ENCODE measurements at places on chromosomes 2 and 18. TPM values are rescaled to one million over a fixed set of nuclear protein-coding genes. Genes with fewer than 3 reads are reported as not detected.

The GALR1 gene
- not detected for total RNA-seq

GRCh38 chr2:7011356-7012083 is 94.3 kb downstream of the RNF144A start:
- H3K27me3 ChIP-seq, result no peaks in the 10 kb centered on the region
- peaks cover 27% of the 10 kb centered on the region for H3K4me1 ChIP-seq

DNA sequence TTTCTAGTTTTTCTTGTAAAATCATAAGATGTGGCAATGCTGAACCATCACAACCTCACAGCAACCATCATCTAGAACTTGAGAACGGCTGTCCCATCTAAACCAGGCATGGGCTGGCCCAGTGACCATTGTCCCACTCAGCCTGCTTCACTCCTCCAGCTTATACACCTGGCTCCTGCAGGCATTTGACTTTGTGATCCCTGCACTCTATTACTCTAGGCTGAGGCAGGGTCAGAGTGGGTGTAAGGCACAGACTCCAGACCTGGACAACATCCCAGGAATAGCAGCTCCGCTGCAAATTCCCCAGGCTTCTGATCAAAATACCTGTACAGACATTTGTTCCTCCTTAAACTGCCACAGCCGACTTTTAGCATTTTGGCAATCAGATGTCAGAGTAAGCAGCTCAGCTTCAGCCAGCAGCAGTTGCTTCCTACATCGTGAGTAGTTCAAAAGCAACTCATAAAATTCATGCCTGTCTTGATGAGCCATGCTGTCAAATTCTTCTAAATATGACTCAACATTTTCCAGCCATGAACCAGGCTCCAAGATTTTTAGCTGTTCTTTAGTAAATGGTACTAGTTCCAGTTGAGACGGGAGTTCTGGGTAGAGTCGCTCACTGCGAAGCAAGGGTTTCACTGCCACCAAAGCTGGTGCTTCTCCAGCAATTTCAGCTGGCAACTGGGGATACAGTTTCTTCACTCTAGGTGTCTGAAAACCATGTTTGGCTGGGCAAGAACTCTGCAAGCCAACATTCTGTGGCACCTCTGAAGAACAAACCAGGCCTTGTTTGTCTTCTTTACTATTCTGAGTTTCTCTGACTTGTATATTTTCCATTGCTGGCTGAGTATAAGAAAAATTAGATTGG is 12.8 kb downstream of the EPG5 start:
- no peak overlapping the region for H3K4me3 ChIP-seq
- peaks cover 13% of the 10 kb centered on the region for H3K36me3 ChIP-seq
- no peak for DNase-seq
- H3K27me3 ChIP-seq, result no peaks in the 10 kb centered on the region
- H3K4me1 ChIP-seq, result peaks cover 49% of the 10 kb centered on the region

- H3K4me3 ChIP-seq, result no peak overlapping the region
- H3K4me1 ChIP-seq, result peaks cover 5% of the 10 kb centered on the region
- peaks cover 4% of the 10 kb centered on the region for H3K36me3 ChIP-seq
Measured at GRCh38 chr2:46505472-46505783, 26.1 kb downstream of the TMEM247 start.

DNA sequence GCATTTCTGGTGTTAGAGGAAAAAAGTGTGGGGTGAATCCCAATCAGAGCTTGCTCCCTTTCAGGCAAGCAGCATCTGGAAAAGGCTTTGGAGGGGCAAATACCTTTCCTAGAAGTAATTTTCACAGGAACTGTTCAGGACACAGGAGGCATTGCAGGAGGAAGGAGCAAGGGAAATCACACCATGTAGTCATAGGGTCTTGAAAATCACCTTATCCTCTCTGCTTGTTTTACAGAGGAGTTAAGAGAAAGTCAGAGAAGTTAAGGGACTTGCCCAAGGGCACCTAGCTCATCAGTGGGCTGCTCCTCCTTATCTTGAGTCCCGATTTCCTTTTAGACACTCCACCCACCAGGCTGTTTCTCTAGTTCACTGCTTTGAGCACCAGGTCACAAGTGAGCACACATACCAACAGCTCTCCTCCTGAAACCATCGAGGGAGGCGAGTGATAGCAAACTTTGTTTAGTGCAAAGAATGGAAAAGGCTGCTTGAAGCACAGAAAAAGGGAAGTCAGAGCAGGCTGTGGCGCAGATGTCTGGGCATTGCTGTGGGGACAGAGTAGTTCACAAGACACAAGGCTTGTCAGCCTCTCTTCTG is 89.2 kb upstream of the CXCR4 start:
- no peak for DNase-seq
- H3K4me1 ChIP-seq, result peaks cover 6% of the 10 kb centered on the region
- no peak overlapping the region for H3K4me3 ChIP-seq

The CPS1 gene
- total RNA-seq, result 0.67 TPM

GRCh38 chr2:165558832-165559231 is 89.3 kb downstream of the CSRNP3 start:
- H3K27me3 ChIP-seq, result peaks cover 2% of the 10 kb centered on the region
- no peak overlapping the region for H3K27ac ChIP-seq
- no peak overlapping the region for H3K4me3 ChIP-seq
- H3K4me1 ChIP-seq, result no peaks in the 10 kb centered on the region

DNA sequence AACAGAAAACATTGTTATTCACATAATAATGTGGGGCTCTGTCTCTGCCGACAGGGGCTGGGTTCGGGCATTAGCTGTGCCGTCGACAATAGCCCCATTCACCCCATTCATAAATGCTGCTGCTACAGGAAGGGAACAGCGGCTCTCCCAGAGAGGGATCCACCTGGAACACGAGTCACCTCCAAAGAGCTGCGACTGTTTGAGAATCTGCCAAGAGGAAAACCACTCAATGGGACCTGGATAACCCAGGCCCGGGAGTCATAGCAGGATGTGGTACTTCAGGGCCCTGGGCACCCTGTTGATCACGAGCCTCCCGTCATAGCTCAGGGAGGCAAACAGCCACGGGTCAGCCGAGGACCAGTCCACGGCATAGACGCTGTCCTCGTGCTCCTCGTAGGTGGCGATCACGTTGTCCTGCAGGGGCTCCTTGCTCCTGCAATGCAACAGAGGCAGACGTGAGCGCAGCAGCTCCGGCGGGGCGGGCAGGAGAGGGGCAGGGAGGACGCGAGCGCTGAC is 188.5 kb downstream of the EIPR1 start:
- H3K27me3 ChIP-seq, result no peaks in the 10 kb centered on the region
- H3K4me1 ChIP-seq, result peaks cover 2% of the 10 kb centered on the region
- H3K4me3 ChIP-seq, result no peak overlapping the region
- DNase-seq, result no peak

GRCh38 chr2:18065249-18065648 is 186.8 kb downstream of the KCNS3 start:
- H3K27me3 ChIP-seq, result no peaks in the 10 kb centered on the region
- H3K36me3 ChIP-seq, result no peaks in the 10 kb centered on the region
- no peaks in the 10 kb centered on the region for H3K4me1 ChIP-seq
- no peak for DNase-seq
- no peak overlapping the region for H3K27ac ChIP-seq

- DNase-seq, result no peak
- no peak overlapping the region for H3K4me3 ChIP-seq
- no peaks in the 10 kb centered on the region for H3K36me3 ChIP-seq
- H3K27me3 ChIP-seq, result peaks cover 4% of the 10 kb centered on the region
- H3K27ac ChIP-seq, result no peak overlapping the region
Measured at GRCh38 chr18:26635466-26635865, 87.1 kb upstream of the KCTD1 start.

DNA sequence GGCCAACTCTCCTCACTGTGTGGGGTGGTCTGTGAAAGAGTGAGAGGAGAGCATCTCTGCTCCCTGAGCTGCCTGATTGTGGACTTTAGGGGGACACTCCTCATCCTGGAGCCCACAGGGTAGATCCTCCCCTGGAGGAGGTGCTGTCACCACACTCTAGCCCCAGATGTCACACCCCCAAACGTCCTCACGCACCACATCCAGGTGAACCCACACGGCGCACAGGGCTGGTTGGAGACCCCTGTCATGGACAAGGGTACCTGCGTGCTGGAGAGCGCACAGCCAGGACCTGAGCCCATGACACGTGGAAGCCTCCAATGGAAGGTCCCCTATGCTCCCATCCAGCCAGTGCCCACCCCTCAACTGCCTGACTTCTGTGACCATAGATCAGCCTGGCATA is 10.5 kb downstream of the AGXT start:
- H3K4me3 ChIP-seq, result no peak overlapping the region
- no peaks in the 10 kb centered on the region for H3K36me3 ChIP-seq
- no peaks in the 10 kb centered on the region for H3K27me3 ChIP-seq

GRCh38 chr2:198077477-198077876 is 273.1 kb downstream of the PLCL1 start:
- no peaks in the 10 kb centered on the region for H3K27me3 ChIP-seq
- H3K4me3 ChIP-seq, result no peak overlapping the region
- no peak for DNase-seq
- H3K36me3 ChIP-seq, result no peaks in the 10 kb centered on the region

GRCh38 chr2:233556881-233557736 is 9.5 kb downstream of the USP40 start:
- H3K36me3 ChIP-seq, result peaks cover 9% of the 10 kb centered on the region
- peak overlapping the region; percentile 67 for H3K27ac ChIP-seq
- H3K4me1 ChIP-seq, result peaks cover 8% of the 10 kb centered on the region
- no peaks in the 10 kb centered on the region for H3K27me3 ChIP-seq
- H3K4me3 ChIP-seq, result no peak overlapping the region
- DNase-seq, result no peak

- DNase-seq, result no peak
- no peak overlapping the region for H3K4me3 ChIP-seq
- peaks cover 26% of the 10 kb centered on the region for H3K27me3 ChIP-seq
- peaks cover 7% of the 10 kb centered on the region for H3K36me3 ChIP-seq
Measured at GRCh38 chr2:7899241-7899640, 782.6 kb upstream of the ID2 start.

GRCh38 chr2:168118733-168119514 is 128.5 kb downstream of the STK39 start:
- peaks cover 5% of the 10 kb centered on the region for H3K36me3 ChIP-seq
- no peak for DNase-seq
- no peak overlapping the region for H3K4me3 ChIP-seq
- H3K27ac ChIP-seq, result no peak overlapping the region

DNA sequence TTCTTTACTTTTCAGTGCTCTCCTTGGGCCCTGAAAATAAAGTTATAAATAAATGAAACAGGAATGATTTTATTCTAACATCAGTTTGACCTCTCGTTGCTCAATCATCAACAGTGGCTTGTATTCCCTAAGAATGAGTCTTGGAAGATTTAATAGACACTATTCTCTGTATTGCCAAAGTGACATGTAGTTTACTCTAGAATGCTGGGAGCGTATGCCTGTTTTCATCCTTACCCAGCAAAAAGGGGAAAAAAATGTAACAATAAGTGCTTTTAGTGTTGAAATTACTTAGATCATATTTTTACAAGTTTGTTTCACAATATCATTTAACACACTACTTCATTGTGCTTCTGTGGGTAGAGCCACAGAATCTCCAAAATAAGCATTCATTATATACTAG is 240.6 kb upstream of the CWC22 start:
- H3K4me3 ChIP-seq, result no peak overlapping the region
- no peak overlapping the region for H3K27ac ChIP-seq
- no peaks in the 10 kb centered on the region for H3K36me3 ChIP-seq
- no peaks in the 10 kb centered on the region for H3K27me3 ChIP-seq
- H3K4me1 ChIP-seq, result no peaks in the 10 kb centered on the region
- no peak for DNase-seq

Data from T-helper 17 cell (primary cell).